Articular chondrocyte of knee joint (primary cell): ENCODE measurements at places on chromosomes 7 and 10. TPM values are rescaled to one million over a fixed set of nuclear protein-coding genes. Genes with fewer than 3 reads are reported as not detected.

Gene MUC12
- total RNA-seq, result not detected in 2 replicates

Gene EPHB6
- 0.32 and 0.91 TPM in 2 replicates for total RNA-seq

Gene SERPINE1
- total RNA-seq, result 116 and 247 TPM in 2 replicates

Gene UNCX
- not detected in 2 replicates for total RNA-seq

Gene PTF1A
- total RNA-seq, result not detected in 2 replicates

Gene TUBAL3
- total RNA-seq, result not detected in 2 replicates

Gene TAS2R5
- total RNA-seq, result 1.9 and 2.6 TPM in 2 replicates

Gene TRIM50
- not detected in 2 replicates for total RNA-seq

Gene DOCK1
- 78.9 and 102 TPM in 2 replicates for total RNA-seq

Gene ZNF775
- total RNA-seq, result 2.9 and 3.4 TPM in 2 replicates

Gene GPC2
- total RNA-seq, result 0.52 and 0.76 TPM in 2 replicates

Gene VAX1
- total RNA-seq, result not detected in 2 replicates

Gene RADIL
- 1.0 and 1.6 TPM in 2 replicates for total RNA-seq

Gene FAM25C
- total RNA-seq, result not detected in 2 replicates

Gene CLRN3
- not detected in 2 replicates for total RNA-seq
